ENCODE measurements at places on chromosomes 7 and 10.

DNA sequence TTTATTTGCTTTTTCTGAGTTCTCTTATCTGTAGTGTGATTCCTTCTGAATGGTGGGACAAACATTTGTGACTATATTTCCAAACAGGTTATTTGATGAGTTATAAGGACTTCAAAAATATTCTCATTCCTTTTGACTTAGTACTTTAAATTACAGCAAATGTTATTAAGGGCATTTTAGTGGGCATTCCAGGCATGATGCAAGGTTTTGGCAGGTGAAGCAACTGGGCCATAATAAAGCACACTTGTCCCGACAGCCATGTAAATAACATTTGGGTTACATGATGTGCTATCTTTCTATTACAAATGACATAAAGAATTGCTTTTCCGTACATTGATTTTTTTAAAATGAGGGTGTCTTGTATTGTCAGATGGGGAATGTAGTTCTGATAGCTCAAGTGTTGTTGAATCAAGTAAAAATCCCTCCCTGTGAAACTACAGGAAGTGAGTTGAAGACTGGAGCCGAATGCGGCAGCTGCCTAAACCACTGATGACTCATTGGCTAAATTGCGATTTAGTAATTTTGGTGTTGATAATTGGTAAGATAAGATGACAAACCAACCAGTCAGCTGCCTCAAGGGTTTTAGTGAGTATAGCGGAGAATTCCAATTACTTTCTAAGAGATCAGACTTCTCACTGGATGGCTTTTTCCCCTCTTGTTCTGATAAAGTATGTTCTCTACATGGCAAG is 231.3 kb upstream of the NPY start:
- DNase-seq, result no peak

DNA sequence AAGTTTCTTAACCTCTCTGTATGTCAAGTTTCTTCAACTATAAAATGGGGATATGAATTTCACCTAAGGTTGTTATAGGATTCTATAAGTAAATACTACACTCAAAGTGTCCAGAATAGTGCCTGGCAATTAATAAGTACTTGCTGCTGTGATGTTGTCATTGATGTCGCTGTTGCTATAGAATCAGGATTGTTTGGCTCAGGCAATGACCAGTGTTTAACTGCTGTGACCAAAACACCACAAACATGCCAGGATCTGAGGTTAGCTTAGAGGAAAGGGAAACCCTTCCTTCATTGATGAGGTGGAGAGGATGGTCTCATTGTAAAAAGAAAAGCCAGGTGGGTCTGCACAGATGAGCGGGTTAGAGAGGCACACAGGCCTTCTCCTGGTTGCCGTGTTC is 223.1 kb upstream of the INHBA start:
- DNase-seq, result no peak

DNA sequence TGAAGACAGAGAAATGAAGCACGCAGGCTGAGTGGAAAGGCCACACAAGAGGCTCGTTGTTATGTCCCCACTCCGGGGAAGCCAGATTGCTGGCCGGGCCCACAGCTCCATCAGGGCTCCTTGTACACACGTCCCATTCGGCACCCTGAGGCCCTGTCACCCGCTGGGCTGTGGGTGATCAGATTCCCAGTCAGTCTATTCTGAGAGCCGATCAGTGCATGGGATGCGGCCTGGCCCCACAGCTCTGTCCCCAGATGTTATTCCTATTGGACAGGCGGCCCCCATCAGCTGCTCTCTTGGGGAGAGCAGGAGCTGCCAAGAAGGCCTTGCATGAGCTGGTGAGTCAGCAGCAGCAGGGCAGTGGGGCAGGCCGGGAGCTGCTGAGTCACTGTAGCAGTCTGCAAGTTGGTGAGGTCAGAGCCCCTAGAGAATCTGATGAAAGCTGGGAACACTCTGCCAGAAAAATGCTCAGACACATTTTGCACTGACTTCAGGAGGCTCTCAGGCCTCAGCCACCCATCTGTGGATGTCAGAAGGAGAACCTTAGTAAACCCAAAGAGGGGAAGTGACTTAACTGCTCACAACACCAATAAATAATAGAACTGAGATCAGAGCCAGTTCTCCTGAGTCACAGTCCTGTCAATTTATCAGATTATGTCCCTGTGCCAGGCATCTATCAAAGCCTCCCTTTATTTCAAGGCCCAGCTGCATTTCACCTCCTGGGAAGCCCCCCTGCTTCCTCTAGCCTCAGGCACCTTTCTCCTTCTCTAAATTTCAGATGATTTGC is 9.4 kb upstream of the PSAP start:
- DNase-seq, result no peak

- no peak for DNase-seq
These were observed 15.9 kb downstream of the PTPRE start for GRCh38 chr10:127922675-127923366.

DNA sequence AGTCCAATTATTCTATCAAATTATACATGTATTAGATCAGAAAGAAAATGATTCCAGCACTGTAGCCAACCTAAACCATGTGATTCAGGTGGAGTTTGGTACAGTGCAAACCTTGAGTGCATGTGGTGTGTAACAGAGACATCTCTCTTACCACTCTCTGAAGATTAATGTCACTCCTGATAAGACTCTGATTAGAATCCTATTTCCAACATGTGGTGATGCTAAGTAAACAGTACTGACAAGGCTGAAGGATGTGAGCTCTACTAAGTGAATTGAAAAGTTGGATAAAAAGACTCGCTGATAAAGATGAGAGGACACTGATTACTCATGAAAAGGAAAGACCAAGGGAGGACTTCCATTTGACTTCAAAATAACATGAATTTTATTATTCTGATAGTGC is 232.0 kb downstream of the SDK1 start:
- DNase-seq, result no peak

DNA sequence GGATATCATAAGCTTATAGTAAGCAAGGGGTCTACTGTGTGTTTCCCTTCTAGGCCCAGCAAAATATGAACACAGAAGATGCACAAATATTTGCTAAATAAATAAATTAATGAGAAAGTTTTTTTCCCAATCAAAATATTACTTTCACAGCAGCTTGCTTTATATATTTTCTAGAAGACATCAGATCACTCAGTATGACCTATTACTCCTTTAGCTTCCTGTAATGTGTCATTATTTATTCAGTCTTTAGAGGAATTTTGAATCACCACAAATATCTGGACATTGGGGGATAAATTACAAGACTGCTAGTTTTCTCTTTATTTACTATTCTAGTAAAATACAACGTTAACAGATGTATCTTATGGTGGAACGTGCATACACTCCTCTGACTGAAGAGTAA is 765.8 kb upstream of the POM121L12 start:
- no peak for DNase-seq

GRCh38 chr10:52653263-52653909 is 119.2 kb downstream of the MBL2 start:
- DNase-seq, result no peak

- no peak for DNase-seq
These were observed 4.3 kb upstream of the ELFN1 start for GRCh38 chr7:1665549-1666316.

DNA sequence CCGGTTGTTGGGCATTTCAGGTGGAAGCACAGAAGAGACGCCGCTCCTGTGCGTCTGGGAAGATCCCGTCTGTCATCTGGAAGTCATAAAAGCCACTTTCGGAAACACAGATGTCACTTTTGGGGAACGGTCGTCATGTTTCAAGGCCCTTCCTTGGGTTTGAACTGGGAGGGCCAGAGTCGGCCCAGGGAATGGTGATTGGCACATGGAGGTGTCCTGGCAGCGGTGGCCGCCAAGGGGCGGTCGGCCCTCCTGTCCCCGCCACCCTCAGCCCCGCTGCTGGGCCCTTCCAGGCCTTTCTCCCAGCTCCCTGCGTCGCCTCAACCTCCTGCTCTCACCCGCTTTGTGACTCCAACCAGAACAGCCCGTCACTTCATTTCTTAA is 115.2 kb upstream of the SFMBT2 start:
- DNase-seq, result no peak

GRCh38 chr7:149266451-149266850 is 4.5 kb downstream of the ZNF783 start:
- DNase-seq, result no peak

DNA sequence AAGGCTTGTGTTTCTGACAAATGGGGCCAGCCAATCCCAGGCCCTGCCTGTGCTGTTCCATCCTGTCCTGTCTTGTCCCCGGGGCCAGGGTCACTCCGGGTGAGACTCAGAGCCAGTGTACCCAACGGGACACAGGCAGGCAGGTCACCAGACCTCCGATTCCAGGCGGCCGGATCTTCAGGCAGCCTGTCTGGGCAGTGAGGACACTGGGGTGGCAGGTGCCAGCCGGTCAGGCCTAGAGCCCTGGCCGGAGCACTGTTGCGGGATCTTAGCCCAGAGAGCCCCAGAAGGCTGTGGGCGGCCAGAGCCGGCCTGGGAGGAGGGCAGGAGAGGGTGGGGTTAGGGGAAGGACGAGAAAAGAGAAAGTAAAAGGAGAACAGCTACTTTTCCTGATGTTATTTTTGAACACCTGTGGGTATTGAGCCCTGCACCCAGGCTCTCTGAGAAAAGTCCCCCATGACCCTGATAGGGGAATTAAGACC is 134.3 kb upstream of the TNRC18 start:
- DNase-seq, result no peak

DNA sequence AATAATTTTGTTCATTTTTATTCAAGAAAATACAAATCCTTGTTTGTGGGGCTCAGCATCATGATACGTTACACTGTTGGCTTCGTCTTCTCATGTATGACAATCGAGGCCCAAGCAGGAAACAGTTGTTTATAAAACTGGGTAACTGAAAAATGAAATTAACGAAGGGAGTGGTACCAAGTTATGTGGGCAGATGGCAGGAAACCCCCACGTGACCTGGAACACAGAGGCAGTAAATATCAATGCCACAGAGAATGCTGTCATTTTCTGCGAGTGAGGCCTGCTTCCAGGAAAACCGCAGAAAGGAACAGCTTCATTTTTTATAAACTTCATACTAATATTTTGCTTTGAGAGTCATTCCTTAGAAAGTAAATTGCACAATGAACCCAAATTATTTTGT is 201.0 kb upstream of the ADARB2 start:
- peak; percentile 14 for DNase-seq

DNA sequence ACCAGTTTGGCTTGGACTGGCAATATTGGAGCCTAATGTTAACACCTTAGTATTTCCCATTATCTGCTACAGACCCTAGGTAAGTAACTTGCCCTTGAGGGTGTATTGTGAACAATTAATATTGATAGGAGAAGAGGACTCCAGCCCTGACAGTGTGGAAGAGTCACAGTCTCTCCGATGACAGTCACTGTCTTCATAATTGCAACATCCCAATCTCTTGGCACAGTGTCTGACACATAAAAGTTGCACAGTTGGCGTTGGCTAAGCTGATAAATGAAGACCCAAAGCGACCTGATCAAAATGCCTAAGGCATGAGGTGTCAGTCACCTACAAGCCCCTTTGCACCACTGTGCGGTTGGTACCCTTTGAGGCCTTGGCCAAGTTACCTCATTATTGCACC is 154.7 kb upstream of the AOAH start:
- no peak for DNase-seq

- DNase-seq, result peak; percentile 52
These were observed 32.5 kb downstream of the OGDH start for GRCh38 chr7:44638611-44639557.

DNA sequence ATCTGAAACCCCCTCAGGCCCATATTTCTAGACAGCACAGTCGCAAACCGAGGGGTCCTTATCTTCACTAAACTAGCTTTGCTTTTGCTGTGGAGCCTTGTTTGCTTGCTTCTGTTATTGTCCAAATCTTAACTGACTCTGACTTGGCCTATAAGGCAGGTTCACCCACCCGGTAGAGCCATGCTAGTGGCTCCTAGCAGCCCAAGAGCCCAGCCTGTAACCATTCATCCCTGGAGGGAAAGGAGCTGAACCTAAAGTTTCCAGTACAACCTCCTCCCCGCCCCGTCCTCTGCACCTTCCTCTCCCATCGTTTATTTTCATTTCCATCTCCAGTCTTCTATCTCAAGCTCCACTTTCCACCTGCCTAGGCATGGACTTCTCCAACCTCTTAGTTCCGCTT is 345.7 kb downstream of the PTPRN2 start:
- no peak for DNase-seq

DNA sequence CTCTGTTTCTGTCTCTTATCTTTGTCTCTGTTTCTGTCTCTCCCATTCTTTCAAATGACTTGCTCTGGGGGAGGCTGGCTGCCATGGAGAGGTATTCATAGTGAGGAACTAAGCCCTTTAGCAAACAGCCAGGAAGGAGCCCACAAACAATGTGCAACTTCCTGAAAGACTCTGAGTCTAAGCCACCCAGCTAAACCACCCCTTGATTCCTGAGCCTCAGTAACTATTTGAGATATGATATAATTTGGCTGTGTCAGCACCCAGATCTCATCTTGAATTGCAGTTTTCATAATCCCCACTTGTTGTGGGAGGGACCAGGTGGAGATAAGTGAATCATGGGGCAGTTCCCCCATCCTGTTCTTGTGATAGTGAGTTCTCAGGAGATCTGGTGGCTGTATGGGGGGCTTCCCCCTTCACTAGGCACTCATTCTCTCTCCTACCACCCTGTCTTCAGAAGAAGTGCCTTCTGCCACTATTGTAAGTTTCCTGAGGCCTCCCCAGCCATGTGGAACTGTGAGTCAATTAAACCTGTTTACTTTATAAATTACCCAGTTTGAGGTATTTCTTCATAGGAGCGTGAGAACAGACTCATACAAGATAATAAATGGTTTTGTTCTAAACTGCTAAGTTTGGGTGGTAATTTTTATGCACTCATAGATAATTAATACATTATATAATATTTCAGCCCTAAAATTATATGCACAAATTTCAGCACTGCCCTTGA is 121.2 kb upstream of the FOXP2 start:
- no peak for DNase-seq
